ENCODE measurements at places on chromosomes 7 and 10.

- DNase-seq = no peak
Observed at GRCh38 chr7:1033546-1034145, 10.7 kb upstream of the GPR146 start.

DNA sequence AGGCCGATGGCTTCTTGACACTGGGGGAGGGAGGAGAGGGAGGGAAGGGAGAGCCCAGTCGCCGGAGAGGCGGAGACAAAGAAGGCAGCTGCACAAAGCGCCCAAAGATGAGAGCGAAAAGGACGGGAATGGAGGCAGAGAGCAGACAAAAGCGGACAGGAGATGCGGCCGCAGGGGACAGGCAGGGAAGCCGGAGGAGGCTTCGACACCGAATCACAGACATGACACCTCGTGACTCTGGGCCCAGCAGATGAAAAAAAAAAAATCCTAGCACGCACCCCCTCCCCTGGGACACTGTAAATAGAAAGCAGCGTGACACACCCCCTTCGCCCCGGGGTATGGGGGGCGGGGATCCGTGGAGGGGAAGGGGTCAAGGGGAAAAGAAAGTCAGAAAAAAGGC lies 976 bp downstream of the NAT16 start:
- DNase-seq = no peak

DNA sequence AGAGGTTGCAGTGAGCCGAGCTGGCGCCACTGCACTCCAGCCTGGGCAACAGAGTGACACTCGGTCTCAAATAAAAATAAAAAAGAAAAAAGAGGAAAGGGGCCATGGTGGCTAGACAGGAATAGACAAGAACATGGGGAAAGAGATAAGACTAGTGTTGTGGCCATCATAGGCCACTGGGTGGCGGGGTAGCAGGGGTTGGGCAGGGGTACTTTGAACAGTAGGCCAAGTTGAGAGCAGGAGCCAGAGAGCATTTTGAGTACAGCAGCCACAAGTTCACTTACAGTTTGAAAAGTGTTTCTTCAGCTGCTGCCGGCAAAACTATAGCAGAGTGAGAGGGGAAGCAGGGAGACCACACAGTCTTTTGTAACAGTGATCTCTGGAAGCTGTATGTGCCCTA lies 656.0 kb downstream of the CNTNAP2 start:
- peak; percentile 7 for DNase-seq

- DNase-seq = no peak
Observed at GRCh38 chr7:90459888-90460287, 9.6 kb upstream of the PTTG1IP2 start.

- peak; percentile 56 for DNase-seq
Observed at GRCh38 chr7:106347229-106347833, 62.5 kb upstream of the NAMPT start.

DNA sequence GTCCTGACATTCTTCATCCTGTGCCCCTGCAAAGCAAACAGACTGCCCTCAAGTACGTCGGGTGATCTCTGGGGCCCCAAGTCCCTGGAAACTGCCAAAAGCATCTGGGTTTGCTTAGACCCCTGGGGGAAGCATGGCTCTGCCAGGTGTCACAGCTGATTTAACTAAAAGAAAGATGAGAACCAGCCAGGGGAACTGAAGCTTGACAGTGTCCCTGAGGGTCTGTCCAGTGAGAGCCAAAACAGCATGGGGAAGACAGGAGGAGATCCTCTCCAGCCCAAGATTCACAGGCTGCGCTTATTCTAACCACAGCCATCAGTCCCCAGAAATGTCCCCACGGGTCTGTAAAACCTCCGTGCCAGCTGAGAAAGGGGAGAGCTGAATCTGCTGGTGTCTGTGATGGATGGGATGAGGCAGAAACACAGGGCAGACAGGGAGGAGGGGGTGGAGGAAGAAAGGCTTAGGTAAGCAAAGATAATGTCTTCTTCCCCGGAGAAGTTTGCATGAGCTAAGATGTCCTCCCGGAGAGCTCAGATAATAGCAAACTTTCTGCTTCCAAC lies 21.3 kb downstream of the CCDC3 start:
- no peak for DNase-seq

DNA sequence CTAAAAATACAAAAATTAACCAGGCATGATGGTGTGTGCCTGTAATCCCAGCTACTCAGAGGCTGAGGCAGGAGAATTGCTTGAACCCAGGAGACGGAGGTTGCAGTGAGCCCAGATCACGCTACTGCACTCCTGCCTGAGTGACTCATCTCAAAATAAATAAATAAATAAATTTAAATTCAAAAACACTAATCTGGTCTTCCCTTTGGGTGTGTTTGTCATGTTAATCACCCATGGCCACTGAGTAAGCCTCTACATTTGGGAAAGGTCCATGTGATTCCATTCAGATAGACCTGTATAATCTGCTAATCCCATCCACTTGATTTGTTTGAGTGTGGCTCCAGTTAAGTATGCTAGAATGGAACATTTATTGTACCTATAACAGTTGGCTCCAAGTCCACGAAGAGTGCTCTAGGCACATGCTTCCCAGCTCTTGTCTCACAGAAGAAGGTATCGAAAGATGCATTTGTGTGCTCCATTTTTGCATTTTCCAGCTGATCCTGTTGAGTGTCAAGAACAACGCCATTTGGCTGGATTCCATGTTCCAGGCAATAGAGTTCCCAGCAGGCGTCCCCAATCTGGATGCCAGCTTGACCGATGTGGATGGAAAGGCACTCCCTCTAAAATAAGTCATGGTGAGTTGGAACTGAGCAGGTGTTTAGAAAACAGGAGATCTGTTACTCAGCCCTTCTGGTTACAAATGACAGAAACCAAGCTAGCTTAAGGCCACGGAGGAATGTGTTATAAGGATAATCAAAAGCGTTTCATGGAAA lies 4.0 kb downstream of the TUBAL3 start:
- DNase-seq = no peak

- DNase-seq = no peak
Observed at GRCh38 chr10:22927661-22928403, at the start of gene ARMC3. Gene ARMC3, plus strand, starts transcription at chr10:22928053. Its CDS starts 3,944 bp downstream, at chr10:22931997.

DNA sequence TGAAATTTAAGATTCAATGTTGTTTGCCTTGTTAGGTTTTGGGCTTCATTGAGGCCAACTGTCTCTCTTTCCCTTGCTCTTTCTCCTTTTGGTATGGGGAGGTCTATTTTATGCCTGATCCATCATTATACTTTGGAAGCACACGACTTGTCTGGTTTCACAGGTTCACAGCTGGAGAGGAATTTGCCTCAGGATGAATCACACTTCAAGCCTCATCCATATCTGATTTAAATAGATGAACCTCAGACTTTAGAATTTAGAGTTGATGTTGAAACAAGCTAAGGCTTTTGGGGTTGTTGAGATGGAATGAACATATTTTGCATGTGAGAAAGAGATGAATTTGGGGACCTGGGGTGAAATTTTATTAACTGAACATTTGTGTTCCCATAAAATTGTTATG lies 150.5 kb upstream of the IGFBP3 start:
- DNase-seq = no peak

DNA sequence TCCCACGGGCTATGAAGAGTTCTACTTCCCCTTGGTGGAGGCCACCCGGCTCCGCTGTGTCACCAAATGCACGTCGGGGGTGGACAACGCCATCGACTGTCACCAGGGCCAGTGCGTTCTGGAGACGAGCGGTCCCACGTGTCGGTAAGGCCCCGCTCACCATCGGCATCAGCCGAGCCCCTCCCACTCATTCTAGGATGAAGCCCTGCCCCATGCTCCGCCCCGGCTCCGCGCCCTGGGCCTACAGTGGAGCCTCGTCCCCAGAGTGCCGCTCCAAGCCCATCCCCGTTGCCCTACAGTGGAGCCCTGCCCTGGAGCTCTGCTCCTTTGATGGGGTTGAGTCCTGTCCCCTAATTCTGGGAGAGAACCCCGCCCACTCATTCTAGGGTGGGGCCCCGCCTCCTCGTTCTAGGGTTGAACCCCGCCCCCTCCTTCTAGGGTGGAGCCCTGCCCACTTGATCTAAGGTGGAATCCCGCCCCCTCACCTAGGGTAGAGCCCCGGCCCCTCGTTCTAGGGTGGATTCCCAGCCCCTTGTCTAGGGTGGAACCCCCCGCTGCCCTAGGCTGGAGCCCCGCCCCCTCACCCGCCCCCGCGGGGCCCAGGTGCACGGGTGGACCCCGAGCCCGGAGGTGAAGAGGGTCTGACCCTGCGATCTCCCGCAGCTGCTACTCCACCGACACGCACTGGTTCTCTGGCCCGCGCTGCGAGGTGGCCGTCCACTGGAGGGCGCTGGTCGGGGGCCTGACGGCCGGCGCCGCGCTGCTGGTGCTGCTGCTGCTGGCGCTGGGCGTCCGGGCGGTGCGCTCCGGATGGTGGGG lies 3.4 kb upstream of the MUC12 start:
- DNase-seq = no peak

GRCh38 chr7:159218170-159218569 lies 73.5 kb upstream of the VIPR2 start:
- no peak for DNase-seq

DNA sequence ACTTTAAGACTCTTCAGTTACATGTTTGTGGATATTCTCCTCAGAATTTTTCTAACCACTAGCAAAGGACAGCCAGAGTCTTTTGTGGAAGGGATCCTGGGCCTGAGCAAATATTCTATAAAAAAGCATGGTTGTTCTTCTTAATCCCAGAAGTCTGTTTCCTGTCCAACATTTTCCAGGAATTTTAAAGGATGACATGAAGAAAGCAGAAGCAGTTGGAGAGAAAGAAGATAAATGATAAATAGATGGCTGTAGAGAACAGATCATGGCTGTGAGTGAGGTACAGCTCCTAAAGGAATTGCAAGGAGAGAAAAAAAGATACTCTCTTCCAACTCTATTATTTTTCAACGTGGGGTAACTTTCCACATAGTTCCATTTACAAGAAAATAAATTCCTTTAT lies 91.8 kb upstream of the STEAP4 start:
- no peak for DNase-seq

DNA sequence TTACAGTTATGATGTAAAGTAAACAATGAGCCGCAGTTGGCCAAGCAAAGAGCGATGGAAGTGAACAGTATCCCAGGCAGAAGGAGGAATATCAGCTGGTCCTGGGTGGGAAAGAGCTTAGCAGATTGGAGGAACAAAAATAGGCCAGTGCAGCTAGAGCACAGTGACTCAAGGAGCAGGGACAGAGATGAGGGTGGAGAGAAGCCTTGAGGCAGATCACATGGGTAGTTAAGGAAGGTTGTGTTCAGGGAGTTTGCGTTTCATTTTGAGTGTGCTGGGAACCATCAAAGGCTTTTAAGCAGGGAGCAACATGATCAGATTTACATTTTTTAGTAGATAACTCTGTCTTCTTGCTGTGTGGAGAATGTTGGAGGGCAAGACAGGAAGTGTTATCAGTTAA lies 113.6 kb downstream of the OAT start:
- no peak for DNase-seq

GRCh38 chr7:70706204-70706603 lies 425.7 kb upstream of the GALNT17 start:
- DNase-seq = no peak

DNA sequence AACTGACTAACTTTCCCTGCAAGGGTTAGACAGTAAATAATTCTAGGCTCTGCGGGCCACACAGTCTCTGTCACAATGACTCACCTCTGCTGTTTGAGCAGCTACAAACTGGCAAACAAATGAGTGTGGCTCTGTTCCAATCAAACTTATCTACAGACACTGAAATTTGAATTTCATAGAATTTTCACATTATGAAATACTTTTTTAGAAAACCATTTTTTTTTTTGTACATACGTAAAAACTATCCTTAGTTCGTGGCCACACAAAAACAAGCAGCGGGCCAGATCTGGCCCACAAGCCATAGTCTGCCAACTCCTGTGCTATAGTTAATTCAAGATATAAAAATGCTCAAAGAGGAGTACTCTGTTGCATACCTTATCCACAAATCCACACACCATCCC lies 32.6 kb downstream of the PIP4K2A start:
- no peak for DNase-seq

DNA sequence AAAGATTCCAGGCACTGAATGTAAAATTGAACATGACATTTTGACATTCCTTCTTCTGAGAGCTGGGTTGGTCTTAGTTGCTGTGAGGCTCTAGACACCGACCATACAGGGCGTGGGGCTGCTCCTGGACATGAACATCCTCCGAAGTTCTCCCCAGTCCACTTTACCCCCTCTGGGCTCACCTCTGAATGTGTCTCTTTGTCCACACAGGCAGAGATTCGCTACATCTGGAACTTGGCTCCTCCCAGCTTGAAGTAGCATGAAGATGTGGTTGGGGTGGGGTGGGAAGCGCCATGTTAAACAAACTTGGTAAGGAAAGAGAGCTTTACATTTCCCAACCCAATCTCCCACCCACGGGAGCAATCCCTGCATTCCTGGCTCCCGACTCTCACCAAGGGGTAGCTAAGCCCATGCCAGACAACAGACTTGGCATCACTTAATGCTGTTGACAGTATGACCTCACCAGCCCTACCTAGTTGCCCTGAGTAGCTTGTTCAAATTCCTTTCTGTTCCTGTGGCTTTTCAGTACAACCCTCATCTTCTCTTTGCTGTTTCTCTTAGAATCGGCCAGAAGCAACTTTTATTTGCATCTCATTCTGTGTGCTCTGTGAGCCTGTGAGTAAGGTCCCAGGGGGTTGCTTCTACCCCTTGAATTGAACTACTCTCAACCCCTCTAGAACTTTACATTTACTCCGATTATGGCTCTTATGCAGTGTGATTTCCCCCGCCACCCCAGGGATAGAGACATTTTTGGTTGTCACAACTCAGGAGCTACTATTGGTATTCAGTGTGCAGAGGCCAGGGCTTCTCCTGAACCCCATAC lies 211.4 kb downstream of the SEC23IP start:
- no peak for DNase-seq

- no peak for DNase-seq
Observed at GRCh38 chr7:36281945-36282717, 107.5 kb upstream of the ANLN start.

GRCh38 chr10:104274762-104275721 lies 6.1 kb downstream of the GSTO2 start:
- no peak for DNase-seq

DNA sequence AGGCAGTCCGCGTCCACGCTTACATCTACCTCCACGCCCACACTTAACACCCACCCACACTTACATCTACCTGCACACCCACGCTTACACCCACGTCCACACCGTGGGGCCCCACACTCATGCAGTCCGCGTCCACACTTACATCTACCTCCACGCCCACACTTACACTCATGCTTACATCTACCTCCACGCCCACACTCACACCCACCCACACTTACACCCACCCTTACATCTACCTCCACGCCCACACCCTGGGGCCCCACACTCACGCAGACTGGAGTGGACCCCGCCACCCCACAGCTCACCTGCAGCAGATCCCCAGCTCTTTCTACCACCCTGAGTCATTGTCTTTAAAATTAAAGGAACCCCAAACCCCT lies 32.4 kb upstream of the PWWP2B start:
- DNase-seq = no peak

DNA sequence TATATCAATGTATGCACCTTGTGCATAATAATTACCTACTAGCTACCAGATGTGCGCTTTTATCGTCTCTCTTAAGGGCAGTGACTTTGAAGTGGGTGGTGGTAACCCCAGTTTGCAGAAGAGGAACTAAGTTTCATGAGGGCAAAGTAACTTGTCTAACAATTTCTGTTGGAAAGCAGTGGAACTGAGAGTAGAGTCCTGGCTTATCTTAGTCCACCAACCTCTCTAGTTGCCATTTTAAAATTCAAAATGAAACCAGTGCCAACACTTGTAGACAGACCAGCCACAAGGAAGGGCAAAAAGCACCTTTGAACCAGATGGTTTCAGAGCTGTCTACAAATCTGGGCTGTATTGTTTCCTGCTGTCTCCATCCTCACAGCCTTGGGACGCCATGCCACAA lies 32.0 kb upstream of the RBM20 start:
- no peak for DNase-seq

GRCh38 chr7:136142583-136142982 lies 165.4 kb upstream of the MTPN start:
- DNase-seq = no peak

- no peak for DNase-seq
Observed at GRCh38 chr7:30115709-30116297, 19.0 kb upstream of the MTURN start.

All from AML-193 (cell line).